ENCODE measurements at places on chromosomes 5 and 9.
A peak's percentile ranks its signal among the peaks of the same experiment; 100 is the strongest.

DNA sequence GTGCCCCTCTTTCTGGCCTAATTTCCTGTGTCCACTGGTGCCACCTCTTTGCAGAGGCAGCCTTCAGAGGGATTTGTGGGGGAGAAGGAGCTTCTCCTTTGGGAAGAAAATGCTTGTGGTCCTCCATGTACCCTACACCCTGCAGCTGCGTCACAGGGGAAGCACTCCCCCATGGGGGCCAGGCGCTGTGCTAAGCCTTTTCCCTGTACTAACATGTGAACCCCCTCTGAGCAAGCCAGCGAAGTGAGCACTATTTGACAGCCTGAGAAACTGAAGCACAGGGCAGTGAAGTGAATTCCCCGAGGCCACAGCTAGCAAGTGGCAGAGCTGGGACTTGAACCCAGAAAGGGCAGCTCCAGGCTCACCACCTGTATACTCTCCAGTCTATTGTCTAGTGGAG, 32.3 kb downstream of the ERGIC1 start:
- no peak for DNase-seq

DNA sequence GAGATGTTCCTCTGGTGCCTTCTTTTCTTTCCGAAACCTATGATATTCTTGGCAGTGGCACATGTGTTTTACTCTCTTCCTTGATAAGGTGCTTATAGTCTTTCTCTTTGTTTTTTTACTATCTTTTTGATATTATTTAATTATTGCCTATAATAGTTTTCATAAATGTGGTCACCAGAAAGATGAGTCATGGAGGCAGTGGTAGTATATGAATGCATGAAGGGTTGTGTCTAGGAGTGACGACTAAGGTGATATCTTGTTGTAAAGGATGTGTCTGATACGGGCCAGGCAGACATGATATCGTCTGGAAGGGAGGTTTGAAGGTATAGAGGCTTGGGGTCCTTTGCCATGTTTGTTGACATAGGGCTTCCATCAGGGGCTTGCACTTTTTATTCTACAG, 36.8 kb downstream of the SLC44A1 start:
- no peak for DNase-seq

- peak; percentile 18 for DNase-seq
Observed at GRCh38 chr5:145856285-145856818, 16.5 kb downstream of the GRXCR2 start.

GRCh38 chr5:147558826-147559225, 49.0 kb upstream of the DPYSL3 start:
- DNase-seq = no peak

DNA sequence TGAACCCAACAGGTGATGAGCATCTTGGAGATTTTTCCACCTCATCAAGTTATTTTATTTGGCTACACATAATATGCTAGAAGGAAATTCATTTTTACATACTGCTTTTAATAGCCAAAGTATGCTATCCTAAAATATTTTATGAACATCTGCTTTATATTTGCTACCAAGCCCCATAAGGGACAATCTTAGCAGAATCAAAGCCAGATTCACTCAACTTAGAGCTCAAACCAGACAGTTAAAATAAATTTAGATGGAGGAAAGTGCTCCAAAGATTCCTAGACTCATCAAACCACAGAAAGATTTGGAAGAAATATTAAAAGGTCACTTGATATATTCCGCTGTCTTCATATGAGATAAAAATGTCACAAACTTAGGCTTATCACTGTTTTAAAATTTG, 637.1 kb upstream of the CCNG1 start:
- no peak for DNase-seq

DNA sequence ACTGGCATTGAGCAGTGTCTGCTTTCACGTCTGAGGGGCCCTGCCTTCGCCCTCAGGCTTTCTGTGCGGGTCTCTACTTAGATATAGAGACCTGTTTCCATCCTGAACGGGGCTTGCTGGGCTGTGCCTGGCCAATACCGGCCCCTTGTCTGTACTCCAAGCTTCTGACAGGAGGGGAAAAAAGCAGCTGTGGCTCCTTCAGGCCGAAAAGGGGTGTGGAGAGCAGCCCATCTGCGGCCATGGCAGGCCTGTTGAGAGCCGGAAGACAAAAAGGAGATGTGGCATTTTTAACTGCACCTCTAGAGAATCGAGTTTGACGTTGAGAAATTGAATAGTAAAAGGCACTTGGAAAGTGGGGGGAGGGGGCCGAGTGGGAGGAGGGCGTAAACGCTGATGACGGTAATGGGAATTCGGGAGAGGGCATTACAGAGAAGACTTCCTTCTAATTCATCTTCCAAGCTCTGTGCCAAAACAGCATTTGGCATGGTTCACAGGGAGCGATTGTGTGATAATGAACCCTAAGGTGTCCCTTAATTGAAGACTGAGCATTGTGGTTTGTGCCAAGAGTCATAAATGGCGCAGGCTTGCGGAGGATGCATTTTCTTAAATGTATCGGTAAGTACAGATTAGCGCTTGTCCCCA, 25.1 kb upstream of the PRDM12 start:
- no peak for DNase-seq

- peak; percentile 6 for DNase-seq
Observed at GRCh38 chr5:178462816-178463215, 127.4 kb downstream of the COL23A1 start.

DNA sequence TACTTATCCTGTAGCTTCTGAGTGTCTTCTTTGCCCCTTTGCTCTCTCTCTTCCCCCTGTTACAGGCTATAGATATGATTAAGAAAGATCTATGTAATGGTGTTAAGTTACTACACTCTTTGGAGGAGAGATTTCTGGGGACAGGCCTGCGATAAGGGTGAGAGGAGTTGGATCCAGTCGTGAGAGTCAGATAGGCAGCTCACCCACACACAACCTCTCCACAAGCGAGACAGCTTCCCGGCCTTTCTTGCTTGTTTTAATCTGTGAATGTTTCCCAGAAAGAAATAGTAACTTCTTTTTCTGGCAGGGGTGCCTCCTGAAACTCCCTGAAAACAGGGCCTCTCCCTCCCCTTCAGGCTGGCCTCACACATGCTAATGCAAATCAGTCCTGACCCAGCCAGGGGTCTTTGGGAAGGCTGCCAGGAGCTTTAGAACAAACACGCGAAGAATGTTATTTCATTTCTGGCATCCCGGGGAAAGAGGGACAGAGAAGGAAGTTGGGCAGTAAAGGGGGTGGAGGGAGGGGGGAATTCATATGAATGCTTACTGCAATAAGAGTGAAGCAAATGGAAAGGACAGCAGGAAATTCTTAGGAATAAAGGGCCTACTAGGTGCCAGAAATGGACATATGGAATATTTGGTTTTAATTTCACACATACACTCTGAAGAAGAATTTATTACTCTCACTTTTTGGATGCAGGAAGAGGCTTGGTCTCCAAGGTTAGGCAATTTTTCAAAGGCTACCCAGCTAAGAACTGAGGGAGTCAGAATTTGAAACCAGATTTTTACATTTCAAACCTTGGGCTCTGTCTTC, 215.8 kb upstream of the TRIM32 start:
- DNase-seq = no peak

DNA sequence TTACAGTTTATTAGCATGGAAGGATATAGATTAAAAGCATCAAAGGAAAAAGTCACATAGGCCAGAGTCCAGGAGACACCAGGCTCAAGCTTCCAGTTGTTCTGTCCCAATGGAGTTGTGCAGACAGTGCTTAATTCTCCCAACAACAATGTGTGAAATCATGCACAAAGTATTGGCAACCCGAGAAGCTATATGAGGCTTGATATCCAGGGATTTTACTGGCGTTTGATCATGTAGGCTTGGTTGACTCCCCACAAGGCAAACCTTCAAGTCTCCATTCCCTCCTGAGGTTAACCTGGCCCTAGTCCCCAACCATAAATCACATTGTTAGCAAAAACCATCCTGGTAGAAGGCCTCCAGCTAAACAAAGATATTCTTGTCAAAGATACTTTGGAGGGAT, 141.5 kb downstream of the ADAMTS19 start:
- no peak for DNase-seq

GRCh38 chr9:35048511-35048910, 23.9 kb downstream of the VCP start:
- no peak for DNase-seq

DNA sequence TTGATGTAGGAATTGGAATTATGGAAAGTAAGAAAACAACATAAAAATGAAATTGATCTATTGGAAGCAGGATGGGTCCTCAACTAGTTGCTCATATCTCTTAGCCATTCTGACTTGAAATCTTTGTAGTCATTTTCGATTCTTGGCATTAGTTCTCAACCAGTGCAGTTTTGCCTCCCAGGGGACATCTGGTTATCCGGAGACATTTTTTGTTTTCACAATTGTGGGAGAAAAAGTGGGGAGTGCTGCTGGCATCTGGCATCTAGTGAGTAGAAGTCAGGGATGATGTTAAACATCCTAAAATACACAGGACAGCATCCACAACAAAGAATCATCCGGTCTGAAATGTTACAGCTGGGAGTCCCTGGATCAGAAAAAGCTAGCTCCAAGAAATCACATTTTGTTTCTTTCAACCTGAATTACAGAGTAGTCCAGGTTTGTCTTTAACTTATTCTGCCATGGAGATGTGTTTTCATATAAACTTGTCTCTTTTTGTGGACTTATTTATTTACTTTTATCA, 74.9 kb downstream of the FBXL7 start:
- DNase-seq = no peak

DNA sequence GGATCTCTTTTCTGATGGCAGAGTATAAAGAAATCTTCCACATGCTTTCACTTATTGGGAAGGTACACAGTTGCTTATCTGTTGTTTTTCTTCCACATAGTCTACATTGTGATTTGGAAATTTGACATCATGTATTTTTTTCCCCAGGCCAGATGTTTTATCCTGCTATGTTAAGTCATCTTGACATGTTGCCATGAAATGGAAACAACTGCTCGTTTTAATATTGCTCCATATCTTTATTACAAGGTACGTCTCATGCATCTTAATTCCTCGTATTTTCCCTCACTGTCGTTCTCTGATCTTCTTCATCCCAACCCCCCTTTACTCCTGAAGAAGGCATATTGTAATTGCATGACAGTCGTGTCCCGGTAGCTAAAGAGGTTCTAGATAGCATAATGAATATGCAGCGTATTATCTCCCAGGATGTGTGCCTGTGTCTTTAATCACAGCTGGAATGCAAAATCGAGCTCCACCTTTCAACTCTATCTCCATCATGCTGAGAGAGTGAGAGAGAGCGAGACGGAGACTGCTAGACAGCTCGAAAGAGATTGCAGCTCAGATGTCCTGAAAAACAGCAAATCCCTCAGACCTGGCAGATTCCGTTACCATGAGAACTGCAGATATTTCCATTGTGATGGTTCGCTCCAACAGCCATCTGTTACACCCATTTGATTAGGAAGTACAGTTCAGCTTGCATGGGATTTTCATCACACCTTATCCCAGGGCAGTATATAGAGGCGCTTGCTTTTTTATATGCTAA, 281.7 kb downstream of the TMEM38B start:
- no peak for DNase-seq

- no peak for DNase-seq
Observed at GRCh38 chr9:98892288-98892687, 51.4 kb upstream of the COL15A1 start.

DNA sequence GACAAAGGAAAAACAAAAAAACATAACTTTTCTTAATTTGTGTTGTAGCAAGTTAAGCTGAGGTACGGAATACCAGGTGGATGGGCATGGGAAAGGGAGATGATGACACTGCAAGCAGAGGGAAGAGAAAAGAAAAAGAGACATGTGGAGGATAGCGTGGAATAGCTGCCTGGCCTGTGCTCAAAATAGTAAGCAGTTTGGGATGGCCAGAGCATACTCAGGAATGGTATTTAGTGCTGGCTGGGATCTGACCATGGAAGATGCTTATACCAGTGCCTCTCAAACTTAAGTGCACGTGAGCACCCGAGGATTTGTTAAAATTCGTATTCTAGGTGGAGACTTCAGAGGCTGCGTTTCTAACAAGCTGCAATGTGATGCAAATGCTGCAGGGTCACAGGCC, 41.3 kb downstream of the LNPEP start:
- DNase-seq = no peak

- DNase-seq = no peak
Observed at GRCh38 chr9:94031946-94032345, 52.3 kb upstream of the PTPDC1 start.

DNA sequence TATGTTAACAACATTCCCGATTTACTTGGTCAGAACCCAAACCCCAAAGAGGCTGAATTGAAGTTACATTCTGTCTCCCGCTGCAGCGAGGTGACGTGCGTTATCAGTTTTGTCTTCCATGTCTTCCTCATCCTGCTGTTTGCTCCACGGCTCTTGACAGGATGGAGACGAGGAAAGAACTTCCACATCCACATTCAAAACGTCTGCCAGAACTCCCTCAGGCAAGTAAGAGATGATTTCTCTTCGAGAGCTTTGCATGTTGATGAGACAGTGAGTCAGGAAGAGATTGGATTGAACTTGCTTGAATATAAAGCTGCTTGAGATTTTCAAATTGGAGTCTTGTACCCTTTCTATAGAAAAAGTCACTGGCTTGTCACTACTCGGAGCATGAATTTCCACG, 242.6 kb downstream of the AUH start:
- DNase-seq = no peak

DNA sequence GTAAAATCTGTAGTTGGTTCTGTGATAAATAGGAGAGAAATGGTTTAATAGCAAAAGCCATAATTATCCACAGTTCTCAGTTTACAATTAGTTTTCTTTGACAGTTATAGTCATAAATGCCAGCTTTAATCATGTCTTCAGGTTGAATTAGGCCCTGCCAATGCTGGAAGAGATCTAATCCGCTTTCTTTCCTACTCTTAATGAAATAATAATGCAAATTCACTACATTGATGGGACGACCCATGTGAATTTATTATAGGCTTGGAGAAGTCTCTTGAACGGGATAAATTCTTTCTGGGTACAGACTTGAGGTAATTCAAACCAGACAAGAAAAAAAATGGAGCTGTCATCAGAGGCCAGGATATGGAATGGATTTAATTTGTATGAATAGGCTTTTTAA, 950.4 kb downstream of the EFNA5 start:
- DNase-seq = no peak

- peak; percentile 58 for DNase-seq
Observed at GRCh38 chr9:32551276-32552051, 663 bp upstream of the SMIM27 start.

GRCh38 chr5:67141644-67142043, 55.0 kb downstream of the CD180 start:
- DNase-seq = no peak

GRCh38 chr9:33137781-33138264, 29.3 kb downstream of the B4GALT1 start:
- DNase-seq = no peak

- no peak for DNase-seq
Observed at GRCh38 chr9:113559834-113560800, 96.6 kb downstream of the RGS3 start.

DNA sequence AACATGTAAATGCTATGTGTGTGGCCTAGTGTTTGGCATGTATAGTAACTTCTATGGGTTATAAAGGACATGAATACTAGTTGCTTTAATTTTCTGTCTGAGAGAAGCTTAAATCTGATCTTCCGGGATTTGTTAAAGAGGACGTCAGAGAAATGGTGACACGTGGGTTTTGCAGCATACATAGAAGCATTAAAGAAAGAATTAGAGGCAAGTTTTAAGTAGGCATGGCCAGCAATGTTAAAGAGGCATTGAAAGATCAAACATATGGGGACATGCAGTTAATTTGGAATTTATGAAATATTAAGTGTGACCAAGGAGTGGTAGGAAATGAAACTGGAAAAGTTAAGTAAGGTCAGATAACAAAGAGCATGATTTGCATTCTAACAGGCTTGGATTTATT, 311.4 kb upstream of the RIOK2 start:
- DNase-seq = no peak

Measured in stimulated activated CD4-positive, alpha-beta T cell treated with anti-CD3 and anti-CD28 coated beads, Interleukin-2, amount 100 ng/mL, for 24 hours (primary cell).